ENCODE measurements at places on chromosomes 6 and 20.

- DNase-seq: no peak
These were observed 397 bp downstream of the WDR27 start for GRCh38 chr6:169701311-169701953.

DNA sequence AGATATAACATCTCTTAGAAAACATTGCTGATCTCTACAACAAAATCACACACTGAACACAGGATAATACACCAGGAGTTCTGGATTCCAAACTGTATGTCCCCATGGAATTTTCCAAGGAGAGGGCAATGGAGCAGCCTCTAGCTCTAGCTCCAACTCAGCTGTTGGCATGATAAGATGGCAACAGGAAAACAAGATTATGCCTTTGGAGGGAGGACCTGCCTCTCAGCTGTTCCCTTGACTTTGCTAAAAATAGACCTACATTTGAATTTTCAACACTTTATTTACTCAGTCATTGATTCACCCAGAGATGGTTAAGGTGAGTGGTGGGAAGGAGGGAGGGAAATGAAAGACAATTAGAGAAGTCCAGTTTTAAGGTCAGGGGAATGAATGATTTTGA is 246.7 kb downstream of the ALDH8A1 start:
- no peak for DNase-seq

- peak; percentile 64 for DNase-seq
These were observed 57.4 kb downstream of the GJA10 start for GRCh38 chr6:89951574-89952104.

DNA sequence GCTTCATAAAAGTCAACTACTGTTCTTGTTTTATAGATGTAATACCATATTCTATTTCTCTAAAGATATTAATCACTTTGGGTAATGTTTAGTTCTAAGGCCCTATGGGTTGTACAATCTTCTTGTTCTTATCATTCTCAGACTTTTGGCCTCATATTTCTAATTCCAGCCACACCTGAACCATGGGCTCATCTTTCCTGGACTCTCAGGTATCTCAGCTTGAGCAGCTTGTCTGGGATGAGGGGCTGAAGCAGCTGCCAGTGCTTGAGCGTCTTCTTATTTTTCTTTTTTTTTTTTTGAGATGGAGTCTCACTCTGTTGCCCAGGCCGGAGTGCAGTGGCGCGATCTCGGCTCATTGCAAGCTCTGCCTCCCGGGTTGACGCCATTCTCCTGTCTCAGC is 150.2 kb downstream of the KIF6 start:
- DNase-seq: no peak

DNA sequence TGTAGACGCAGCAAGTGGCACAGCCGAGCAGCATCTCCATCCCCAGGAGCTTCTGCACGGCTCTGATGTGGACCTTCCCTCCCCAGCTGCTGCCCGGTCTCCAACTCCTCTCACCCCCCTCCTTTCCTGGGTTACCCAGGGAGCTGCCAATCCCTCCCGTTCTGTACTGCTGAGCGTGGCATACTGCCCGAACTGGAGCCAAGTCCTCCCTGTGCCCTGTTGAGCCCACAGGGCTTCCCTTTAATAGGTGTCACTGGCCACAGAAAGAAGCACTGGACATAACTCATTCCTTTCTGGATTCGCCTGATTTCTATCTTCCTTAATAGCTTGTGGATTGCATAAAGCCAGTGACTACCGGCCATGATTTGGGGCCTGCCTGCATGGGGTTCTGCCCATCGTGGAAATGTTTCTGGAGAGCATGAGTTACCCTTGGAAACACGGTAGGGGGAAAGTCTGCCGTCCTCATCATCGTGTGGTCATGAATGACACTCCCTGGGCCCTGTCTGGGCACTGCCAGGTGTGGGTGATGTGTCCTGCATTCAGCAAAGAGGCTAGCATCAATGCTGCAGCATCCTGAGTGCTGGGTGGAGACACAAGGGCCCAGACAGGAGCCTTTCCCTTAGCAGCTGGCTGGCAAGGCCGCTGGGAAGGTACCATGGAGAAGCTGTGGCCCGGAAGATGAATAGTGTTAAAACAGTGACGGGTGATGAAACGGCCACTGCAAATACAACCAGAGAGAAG is 189.7 kb downstream of the SYNDIG1 start:
- DNase-seq: no peak

DNA sequence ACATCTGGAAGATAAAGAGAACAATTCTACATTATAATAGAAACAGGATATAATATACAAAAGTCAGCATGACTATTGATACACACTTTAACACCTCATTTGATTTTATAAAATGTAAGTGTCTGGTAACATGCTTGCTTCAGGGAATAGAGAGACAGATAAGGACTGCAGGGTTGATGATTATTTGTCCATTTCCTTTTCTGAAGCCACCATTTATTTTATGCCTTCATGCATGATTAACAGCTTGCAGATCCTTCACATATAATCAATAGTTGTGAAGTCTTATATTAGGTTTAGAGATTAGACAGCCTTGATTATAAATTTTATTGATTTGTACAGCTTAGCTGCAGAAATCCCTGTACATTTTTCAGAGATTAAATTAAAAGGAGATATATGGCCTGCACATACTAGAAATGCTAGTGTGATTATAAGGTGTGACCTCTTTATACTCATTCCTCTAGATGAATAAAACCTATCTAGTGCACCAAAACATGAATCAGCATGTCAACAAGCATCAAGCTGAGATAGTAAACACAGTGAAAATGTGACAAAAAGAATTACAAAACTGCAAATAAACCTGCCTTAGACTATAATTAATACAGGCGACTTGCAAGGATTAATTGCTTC is 198.8 kb upstream of the THEMIS start:
- no peak for DNase-seq

GRCh38 chr6:150625927-150626326 is 26.2 kb downstream of the PLEKHG1 start:
- no peak for DNase-seq
